ENCODE measurements at places on chromosomes 3 and 15.

DNA sequence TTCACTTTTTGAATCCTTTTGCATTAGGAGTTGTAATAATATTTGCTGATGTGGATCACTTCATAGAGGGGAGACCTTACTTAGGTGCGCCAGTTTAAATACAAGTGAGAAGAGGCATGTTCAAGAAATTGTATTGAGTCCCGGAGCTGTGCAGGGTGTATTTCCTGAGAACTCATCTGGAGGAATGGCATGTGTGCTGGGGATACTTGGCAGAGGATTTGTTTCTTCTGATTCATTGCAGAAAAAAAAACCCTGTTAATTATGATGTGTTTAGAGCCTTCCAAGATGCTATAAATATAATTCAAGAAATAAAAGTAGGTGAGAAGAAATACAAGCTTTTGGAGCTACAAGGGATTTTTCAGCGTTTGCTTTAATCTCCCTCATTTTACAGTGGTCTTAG is 97.6 kb downstream of the TPRG1 start:
- DNase-seq = no peak

DNA sequence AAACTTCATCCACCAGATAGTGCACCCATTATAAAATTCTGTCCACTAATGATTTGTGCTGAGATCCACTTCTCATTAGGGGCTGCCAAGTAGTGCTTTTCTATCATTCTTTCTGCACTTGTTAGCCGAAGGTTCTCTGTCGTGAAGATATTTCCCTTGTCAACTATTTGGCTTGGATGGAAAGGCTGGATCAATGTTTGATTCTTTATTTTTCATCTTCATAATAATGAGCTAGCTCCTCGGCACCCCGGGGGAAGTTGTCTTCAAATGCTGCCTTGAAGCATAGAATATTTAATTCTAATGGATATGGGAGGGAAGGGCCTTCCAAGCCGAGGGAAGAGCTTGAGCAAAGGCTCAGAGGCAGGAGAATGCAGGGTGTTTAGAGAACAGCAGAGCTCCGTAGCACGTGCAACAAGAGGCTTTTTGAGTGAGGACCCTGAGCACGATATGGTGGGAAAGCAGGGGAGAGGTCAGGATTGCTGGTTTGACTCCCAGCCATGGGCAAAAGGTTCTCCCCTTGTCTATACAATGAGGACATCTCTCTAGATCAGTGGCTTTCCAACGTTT is 16.3 kb upstream of the MUC20 start:
- DNase-seq = no peak

DNA sequence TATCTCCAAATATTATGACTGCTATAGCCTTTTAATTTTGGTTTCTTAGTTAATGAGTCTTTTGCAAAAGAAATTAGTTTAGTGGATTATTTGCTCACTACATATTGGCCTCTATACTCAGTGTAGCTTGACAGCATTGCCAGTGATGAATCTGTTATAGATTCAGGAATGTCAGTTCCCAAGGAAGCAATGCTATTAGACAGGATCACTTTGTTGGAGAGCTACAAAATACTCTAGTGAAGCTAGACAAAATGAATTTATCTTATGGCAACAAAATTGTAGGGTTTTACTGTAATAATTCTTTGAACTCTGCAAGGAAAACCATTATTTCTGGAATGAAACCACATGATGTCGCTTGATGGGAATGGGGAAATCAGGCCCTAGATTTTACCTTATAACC is 543.3 kb downstream of the SQOR start:
- DNase-seq = no peak

DNA sequence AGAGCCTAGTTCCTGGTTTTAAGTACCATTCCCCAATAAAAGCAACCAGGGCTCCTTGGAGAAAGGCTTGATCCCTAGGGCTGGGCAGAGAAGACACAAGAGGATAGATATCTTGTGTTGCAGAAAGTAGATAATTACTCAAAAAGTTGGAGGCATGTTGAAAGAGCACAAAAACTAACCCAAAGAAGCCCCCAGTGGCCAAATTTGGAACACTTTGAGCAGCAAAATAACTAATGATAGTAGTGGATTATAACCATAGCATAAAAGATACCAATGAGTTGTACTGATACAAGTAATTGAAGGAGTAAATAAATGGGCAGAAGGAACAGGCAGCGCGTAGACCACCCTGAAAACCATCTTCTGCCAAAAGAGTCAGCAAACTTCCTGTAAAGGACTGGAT is 12.0 kb downstream of the EXOSC7 start:
- no peak for DNase-seq

DNA sequence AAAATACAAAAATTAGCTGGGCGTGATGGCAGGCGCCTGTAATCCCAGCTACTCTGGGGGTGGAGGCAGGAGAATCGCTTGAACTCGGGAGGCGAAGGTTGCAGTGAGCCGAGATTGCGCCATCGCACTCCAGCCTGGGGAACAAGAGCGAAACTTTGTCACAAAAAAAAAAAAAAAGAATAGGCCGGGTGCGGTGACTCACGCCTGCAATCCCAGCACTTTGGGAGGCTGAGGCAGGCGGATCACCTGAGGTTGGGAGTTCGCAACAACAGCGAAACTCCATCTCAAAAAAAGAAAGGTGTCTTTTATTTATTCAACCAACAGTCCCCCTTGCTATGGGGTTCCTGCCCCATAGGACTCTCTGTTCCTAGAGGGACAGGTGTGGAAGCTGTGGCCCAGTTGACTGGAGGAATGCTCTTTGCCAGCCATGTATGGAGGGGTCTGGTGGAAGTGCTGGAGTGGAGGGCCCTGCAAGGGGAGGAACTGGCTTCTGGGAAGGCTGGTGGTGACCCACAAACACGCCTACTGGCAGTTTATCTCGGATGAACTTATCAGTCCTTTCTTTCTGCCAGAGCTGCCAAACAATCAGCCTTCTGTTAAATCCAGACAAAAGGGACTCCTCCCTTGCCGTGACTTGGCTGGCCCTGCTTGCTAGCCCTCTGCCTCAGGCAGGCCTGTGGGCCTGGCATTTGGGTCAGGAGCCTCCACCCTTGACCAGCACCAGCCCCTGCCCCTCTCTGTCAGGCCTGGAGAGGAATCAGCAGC is 4.6 kb upstream of the DAG1 start:
- peak; percentile 10 for DNase-seq

DNA sequence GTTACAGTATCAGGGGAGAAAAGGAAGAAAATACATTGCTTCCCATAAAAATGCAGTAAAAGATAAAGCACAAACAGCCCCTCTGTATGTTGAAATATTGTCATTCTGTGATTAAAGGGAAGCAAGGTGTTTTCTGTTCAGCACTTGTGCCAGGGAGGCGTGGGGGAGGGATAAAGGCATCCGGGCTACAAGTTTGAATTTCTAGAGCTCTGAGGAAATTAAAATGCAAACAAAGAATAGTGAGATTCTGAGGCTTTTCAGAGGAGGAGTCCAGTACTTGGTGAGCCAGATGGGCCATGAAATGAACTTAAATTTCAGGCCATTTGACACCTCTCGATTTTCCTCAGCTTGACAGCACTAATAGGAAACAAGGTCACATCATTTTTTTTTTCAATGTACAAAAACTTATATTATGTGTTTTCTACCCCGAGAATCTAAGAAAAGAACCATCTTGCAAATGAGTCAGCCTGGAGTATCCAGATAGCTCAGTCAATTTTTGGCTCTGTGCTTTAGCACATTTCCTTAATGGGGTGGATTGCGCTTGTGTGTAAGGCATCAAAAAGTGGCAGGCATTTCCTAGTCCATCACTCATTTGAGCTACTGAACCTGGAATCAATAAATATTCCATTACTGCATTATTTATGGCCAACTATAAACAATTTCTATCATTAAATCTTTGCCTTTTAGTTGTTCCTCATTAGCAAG is 640.8 kb upstream of the TBL1XR1 start:
- no peak for DNase-seq

- no peak for DNase-seq
These were observed 14.9 kb downstream of the UBE2E2 start for GRCh38 chr3:23217872-23218554.

- peak; percentile 98 for DNase-seq
These were observed 10.8 kb upstream of the SHF start for GRCh38 chr15:45198337-45199135.
